ENCODE measurements at places on chromosomes 11 and 22.

DNA sequence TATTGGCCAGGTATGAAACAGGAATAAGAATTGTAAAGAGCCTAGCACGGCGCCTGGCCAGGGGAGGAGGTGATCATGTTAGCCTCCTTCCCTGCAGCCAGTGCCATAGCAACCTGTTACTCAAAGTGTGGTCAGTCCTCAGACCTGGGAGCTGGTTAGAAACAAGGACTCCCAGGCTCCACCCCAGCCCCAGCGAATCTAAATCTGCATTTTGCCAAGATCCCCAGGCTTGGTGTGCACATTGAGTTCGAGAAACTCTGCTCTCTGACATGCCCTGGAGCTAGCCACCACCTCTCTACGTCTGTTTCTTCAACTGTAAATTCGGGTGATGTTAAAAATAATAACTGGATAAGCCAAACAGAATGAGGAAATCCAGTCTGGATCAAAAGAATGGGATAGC lies 56.1 kb upstream of the ALX4 start:
- DNase-seq: no peak

DNA sequence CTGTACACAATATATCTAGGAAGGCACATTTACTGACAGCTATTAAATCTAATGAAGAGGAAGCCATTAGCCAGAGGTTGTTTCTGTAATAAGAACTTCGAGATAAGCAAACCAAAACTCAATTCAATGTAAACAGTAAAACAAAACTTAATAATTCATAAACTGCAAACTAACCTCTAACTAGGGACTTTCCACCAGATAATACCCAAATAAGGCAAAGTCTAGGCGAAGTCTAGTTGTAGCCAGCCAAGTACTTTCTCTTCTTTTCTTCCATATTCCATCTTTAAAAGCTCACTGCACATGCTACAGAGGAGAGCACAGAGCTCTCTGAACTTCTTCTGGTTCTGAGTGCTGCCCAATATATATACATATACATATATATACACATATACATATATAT lies 229.9 kb upstream of the ANO5 start:
- no peak for DNase-seq

GRCh38 chr11:79897896-79898295 lies 457.1 kb upstream of the TENM4 start:
- DNase-seq: no peak

DNA sequence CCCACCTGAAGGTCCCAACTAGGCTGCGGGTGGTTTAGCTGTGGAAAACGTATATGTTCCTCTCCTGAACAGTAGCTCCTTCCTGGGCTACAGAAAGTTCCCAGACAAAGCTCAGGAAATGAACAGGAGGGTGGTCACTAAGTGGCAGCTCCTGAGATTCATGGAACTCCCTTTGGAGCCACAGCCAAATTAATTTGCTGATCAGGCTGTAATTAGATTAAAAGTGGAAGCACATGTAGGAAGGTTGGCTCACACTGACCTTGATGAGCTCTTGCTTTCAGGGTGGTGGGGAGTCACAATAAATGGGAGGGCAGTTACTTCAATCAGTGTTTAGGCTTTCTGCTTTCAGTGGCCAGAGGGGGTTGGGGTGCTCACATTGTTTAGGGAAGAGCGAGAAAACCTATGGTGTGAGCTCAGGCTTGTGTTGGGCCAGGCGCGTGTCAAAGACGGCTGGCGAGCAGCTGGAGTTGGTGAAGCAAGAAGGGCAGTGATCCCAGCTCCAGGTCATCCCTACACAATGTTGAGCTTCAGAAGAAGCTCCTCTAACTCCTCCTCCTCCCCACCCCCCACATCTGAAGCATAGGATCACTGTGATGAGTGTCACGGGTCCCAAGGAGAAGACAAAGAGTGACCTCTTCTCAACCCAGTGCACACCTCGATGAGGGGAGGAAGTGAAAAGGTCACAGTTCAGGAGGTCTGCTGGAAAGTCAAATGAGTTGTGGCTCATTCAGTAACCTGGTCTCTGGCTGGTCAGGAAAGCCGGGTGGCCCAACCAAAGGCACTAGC lies 42.5 kb downstream of the CLPB start:
- no peak for DNase-seq

DNA sequence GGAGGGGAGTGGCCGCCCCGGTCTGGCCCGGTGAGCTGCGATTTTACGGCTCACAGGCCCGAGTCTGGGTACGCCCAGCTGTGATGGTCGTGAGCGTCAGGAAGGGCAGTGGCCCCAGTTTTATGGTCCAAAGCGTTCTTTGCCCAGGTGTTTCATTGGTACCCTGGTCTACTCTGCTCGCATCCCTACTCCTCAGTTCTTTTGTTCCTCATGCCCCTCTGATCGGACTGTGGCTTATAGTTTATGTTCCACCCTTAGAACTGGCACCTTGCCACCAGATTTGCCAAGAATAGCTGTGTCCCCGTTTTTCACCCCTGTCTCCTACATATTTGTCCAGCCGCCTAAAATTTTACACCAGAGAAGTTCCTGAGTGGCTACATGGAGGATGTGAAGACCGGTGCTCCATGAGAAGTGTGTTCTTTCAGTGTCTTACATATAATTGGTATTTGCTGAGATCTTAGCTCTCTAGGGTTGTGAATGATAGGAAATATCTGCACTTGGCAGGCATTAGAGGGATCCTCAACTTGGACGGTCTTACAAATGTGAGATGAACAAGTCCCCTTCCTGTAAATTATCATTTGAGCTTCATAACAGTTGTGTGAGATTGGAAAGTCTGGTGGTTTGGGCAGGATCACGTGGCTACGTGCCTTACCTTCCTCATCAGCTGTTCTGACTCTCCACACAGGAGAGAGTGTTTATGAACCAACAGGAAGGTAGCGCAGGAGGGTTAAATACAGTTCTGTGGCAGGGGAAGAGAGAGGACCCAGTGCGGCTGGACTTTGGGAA lies 1.1 kb downstream of the PANX1 start:
- DNase-seq: no peak

DNA sequence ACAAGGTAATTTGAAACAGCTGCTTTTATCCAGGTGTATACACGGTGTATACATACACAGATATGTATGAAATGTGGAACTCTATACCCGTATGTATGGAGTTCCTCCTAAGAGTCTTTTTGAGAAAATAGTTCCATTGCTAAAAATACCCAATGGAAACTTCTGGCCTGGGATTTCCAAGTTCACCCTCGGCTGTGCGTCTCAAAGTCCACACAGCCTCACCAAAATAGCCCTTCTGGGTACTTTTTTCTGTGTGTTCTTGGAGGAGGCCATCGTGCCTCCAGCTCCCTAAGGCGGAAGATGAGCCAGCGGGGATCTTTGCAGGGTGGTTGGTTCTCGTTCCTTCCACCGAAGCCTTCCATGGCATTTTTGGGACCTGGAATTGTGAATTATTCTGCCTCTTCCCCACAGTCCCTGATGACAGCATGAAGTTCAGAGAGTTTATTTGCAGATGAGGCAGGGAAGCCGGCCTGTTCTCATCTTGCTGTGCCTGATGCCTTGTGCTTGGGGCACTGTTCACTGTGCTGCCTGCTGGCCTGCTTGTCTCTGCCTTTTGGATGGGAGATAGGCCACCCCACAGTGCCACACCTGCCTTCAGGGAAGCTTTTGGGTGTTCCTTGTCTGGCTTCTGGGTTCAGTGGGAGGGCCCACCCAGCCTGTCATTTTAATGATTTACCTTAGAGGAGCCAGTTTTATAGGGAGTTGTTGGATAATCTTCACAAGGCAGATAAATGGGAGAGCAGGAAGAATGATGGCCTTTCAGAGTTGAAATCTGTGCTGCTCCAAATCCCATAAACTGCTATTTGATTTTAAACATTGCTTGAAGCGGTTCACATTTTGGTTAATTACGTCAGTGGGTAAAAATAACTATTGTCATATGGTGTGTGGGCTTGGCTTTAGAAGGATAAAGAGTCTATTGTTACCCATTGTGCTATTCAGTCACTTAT lies 112.7 kb upstream of the OR4B1 start:
- DNase-seq: no peak

DNA sequence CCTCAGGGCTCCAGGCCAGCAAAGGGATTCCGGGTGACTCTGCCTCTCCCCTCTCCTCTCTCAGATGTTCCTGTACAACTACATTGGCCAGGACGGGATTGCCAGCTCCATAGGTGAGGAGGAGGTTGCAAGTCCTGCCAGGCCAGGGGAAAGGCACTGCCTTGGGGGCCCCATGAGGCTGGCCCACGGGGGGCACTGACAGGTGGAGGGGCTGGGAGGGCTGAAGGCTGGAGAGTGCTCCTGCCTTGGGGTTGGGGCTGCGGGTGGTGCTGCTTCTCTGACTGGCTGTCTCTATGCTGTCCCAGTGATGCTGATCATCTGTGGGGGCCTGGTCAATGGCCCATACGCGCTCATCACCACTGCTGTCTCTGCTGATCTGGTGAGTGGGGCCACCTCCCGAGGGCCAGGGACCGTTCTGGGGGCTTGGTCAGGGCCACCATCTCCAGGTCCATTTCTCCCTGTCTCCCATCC lies 21.7 kb downstream of the SLC37A2 start:
- no peak for DNase-seq

- no peak for DNase-seq
Measured at GRCh38 chr11:69392104-69392653, 89.3 kb upstream of the LINC01488 start.

- peak; percentile 46 for DNase-seq
Measured at GRCh38 chr11:35211952-35212351, 73.0 kb downstream of the CD44 start.

- no peak for DNase-seq
Measured at GRCh38 chr11:109526061-109526460, 104.1 kb downstream of the C11orf87 start.

- no peak for DNase-seq
Measured at GRCh38 chr11:124884340-124884739, 13.3 kb downstream of the ROBO4 start.

GRCh38 chr11:45605051-45605450 lies 60.4 kb downstream of the CHST1 start:
- DNase-seq: no peak

GRCh38 chr22:43631201-43631600 lies 180.9 kb downstream of the EFCAB6 start:
- no peak for DNase-seq

- DNase-seq: no peak
Measured at GRCh38 chr11:61171907-61172306, 10.7 kb upstream of the VPS37C start.

- DNase-seq: no peak
Measured at GRCh38 chr11:85896876-85897275, 41.7 kb downstream of the CCDC83 start.

GRCh38 chr22:49233507-49234100 lies 594.1 kb downstream of the BRD1 start:
- no peak for DNase-seq

DNA sequence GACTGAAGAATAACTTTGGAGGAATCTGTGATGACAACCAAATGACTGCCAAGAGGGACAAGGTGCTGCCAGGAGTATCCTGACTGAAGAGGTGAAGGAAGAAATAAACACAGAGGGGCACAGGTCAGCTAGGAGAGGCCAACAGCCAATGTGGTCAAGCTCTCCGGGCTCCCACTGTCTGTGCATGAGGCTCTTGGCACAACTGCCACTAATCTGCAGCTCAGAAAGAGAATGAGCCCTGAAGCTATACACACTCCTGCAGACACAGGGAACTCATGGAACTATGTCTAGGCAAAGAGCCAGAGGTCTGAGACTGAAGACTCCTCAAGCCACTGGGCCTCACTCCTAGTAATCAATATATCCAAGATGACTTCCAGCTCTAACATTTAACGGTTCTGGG lies 7.0 kb downstream of the THRSP start:
- DNase-seq: no peak

DNA sequence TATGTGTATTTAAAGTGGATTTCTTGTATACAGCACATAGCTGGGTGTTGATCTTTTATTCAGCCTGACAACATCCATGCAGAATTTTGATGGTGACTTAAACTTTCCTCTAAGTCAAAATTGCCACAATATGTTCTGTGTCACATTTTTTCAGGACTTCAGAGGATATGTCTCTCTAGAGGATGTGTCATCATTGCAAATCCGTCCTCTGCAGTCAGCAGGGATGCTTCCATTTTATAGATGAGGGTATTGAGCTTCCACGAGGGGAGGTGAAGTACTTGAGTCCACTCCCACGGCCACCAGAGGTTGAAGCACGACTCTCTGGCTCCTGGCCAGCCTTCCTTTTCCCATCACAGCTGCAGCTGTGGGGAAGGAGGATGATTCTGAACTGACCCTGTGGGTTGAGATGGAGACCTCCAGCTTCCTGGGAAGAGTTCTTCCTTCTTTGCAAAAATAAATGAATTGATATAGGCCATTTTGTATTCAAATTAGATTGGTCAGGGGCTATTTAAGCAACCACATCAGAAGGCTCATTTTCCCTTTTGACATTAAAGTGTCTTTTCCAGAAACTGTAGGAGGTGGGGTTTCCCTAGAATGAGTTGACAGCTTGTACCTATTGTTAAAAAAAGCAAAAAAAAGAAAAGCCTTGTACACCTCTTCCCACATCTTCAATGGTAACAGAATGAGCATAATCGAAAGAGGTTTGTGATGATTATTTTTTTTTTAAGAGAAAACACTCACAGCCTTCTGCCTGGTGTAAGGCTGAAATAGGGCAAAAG lies 55.2 kb upstream of the MYEOV start:
- no peak for DNase-seq

DNA sequence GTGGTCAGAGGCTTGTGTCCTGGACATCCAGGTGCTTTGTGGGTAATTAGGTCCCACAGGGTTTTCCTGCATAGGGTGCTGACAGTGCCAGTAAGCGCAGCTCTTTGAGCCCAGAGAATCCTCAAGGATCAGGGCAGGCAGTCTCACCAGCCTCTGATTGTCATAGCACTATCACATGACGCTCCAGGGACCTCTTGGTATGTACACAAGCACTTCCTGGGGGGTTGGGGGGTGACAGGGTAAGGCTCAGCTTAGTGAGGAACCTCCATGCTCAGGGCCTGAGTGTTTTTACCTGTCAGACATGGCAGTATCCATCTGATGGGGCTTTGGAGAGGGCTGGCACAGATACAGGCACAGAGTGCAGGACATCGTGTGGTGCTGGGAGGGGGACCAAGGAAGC lies 27.9 kb upstream of the SUSD2 start:
- no peak for DNase-seq

GRCh38 chr11:45560155-45560912 lies 105.1 kb downstream of the CHST1 start:
- DNase-seq: no peak

DNA sequence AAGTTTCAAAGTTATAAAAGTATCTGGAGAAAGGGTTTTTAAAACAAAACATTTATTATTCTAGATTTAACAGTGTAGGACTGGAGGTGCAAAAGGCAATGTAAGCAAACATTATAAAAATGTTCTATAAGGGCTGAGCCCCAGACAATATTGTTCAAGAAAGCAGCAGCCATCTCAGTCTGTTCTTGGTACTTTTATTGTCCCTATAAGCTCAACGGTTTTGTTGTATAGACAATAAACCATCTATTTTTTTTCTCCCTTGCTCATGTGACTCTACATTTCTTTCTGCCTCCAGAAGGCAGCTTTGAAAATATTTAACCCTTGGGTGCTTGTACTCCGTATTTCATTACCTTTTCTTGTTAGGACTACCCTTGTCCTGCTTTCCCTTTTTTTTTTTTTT lies 25.2 kb upstream of the NXPE2 start:
- no peak for DNase-seq

GRCh38 chr22:20904980-20905355 lies 12.2 kb upstream of the CRKL start:
- DNase-seq: no peak

- no peak for DNase-seq
Measured at GRCh38 chr22:18110954-18111758, 547 bp downstream of the TUBA8 start.

GRCh38 chr22:44111562-44112155 lies 69.1 kb upstream of the PARVG start:
- no peak for DNase-seq
